ENCODE measurements at places on chromosomes 4 and X. TPM values are rescaled to one million over a fixed set of nuclear protein-coding genes. Genes with fewer than 3 reads are reported as not detected.

The MAGEC2 gene
- not detected for total RNA-seq

DNA sequence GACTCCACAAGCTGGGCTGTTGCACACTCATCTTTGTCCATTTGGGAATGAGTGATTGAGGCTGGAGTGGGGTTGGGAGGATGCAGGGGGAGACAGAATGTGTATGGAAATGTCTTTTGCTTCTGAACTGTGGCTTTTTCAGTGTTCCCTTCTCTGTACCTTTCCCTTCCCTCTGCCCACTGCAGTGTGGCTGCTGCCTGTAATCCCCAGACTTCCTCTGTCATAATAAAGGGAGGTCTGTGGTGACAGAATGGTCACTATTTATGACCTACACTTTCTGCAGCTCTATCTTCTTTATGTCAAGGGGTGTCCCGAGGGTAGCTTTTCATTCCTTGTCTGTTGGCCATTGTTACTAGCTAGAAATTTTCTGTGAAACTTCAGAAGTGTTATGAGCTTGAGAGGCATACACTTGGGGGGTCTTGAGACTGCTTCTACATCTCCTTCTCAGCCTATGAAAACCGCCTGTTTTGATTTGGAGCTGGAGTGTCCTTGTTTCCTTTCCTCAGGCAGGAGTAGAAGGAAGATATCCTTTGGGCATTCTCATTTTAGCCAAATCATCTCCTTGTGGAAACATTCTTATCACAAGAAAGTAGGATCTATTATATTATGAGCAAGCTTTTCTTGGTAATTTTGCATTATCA is 63.0 kb downstream of the ANK2 start:
- no peak for DNase-seq

GRCh38 chr4:8696369-8697127 is 104.0 kb downstream of the CPZ start:
- DNase-seq = no peak

The AR gene
- 1.2 TPM for total RNA-seq

The CDKL5 gene
- 5.6 TPM for total RNA-seq

DNA sequence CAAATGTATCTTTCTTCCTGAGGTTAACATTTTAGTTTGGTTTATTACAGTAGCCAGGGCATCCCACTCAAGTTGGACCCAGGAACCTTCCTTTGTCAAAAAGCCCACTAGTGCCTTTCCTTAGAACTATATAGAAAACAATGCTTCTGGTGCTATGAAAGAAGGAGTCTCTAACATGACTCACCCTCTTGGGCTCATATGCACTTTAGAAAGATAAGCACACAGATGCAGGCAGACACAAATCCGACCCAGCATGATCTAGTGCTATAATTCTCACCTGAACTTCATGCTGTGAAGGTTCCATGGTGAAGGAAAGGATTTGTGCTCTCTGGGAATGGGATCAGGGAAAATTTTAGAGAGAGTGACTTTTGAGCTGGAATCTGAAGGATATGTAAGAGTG is 289.4 kb downstream of the ANKRD50 start:
- no peak for DNase-seq

DNA sequence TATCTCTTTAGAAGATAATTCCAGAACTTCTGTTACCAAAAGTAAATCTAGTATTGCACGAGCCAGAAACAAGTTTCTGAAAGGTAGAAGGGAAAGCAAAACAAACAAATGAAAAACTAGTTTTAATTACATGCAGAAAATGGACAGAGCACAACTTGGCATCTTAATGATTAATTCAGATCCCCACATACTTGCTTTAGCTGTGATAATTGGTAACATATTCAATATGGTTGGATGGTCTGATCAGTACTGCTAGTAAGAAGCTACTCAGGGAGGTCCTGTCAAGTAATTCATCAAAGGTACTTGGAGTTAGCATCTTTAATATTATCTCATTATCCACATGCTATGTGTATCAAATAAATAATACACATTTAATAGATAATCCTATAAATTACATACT is 204.3 kb downstream of the TRAM1L1 start:
- DNase-seq = no peak

The TMPRSS11A gene
- total RNA-seq = not detected

DNA sequence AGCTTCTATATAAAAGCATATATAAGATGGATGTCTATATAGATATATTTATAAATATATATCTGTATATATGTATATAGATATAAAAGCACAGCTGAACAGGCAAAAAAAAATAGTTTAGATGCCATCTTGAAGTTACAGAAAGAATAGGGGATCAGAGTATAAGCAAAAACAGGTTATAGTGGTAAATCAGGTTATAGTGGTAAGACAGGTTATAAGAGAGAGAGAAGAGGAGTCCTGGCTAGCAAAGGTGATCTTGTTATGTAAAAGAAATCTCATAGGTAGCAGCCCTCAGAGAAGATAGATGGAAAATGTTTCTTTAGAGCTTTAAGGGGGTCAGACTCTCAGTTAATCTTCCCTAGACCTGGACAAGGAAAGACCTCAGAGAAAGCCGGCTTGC is 1263.1 kb downstream of the PCDH7 start:
- no peak for DNase-seq

- no peak for DNase-seq
Observed at GRCh38 chrX:31057691-31058090, 14.2 kb downstream of the FTHL17 start.

The CT45A5 gene
- total RNA-seq = not detected

GRCh38 chr4:174654634-174655033 is 132.3 kb upstream of the HPGD start:
- no peak for DNase-seq

- no peak for DNase-seq
Observed at GRCh38 chr4:139550724-139551429, 5.1 kb downstream of the SETD7 start.
